ENCODE measurements at places on chromosomes 2 and 18. TPM values are rescaled to one million over a fixed set of nuclear protein-coding genes. Genes with fewer than 3 reads are reported as not detected.

Gene ZNF516
- total RNA-seq: 20.9 TPM

Gene ING5
- total RNA-seq: 19.7 TPM

Gene IL1F10
- total RNA-seq: not detected

Gene TRIM54
- total RNA-seq: not detected

Gene RAB31
- 47.7 TPM for total RNA-seq

Gene PMAIP1
- 12.1 TPM for total RNA-seq

Gene DAW1
- total RNA-seq: 0.26 TPM

Gene TDRD15
- total RNA-seq: not detected

Gene ABCG8
- under 0.01 TPM for total RNA-seq

Gene KIF1A
- total RNA-seq: not detected

Gene IL36A
- total RNA-seq: 6.3 TPM

Gene STAT4
- 12.3 TPM for total RNA-seq

Gene REG3G
- not detected for total RNA-seq

Gene RNF149
- total RNA-seq: 120 TPM

Gene CFC1
- not detected for total RNA-seq

Gene CLEC4F
- not detected for total RNA-seq

Gene REV1
- 44.8 TPM for total RNA-seq

Gene EML4
- total RNA-seq: 31.9 TPM

Gene DSG4
- total RNA-seq: under 0.01 TPM

Gene MYL12A
- total RNA-seq: 937 TPM

Gene SERPINB10
- 0.79 TPM for total RNA-seq

Gene OSBPL6
- 11.8 TPM for total RNA-seq
